Stimulated activated CD4-positive, alpha-beta T cell treated with anti-CD3 and anti-CD28 coated beads, Interleukin-15, amount 100 ng/mL, for 1 hour (primary cell): ENCODE measurements at places on chromosomes 11 and 22.

DNA sequence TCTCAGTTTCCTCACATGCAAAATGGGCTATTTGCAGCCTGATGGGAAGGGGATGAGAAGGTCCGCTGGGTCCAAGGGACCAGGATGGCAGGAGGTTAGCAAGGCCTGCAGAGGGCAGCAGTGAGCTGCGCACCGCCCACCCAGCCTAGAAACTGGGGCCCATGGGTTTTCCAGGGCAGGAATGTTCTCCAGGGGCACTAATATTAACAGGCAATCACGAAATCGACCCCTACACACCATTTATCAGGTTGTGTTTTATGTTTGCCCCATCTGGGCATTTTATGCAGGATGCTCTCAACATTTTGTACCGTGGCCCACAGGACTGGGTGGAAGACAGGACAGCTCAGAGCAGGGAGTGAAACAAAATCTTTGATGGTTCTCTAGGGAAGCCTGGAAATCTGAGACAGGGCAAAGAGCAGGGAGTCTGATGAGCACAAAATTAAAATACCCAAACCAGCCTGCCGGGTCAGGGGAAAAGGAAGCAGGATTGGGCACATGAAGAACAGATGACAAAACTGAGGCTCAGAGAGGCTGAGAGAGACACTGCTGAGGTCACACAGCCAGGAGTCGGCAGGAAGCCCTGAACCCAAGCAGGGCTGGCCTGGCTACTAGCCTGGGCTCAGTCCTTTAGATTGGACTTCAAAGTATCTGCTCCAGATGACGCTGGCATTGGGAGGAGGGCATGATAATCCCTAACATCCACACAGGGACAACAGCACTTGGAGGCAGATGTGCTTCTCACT is 1.6 kb upstream of the BCR start:
- peak; percentile 38 for DNase-seq

- no peak for DNase-seq
These were observed 2.2 kb downstream of the SLC35C1 start for GRCh38 chr11:45806937-45807791.

DNA sequence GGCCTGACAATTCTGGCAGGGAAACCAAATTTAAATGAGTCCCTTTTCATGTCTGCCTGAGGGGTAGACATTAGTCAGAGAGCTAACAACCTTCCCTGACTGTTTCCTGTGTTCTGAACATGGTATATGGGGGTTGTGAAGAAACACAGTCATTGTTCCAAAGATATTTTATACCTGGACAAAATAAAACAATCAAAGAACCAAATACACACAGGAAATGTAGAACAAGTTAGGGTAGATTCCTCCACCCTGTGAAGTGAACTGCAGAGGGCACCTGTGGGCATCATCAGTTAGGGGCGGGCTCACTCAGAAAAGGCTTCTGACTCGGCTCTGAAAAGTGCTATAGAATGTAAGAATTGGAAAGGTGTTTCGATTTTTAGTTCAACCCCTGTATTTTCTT is 231.9 kb upstream of the CADM1 start:
- no peak for DNase-seq

DNA sequence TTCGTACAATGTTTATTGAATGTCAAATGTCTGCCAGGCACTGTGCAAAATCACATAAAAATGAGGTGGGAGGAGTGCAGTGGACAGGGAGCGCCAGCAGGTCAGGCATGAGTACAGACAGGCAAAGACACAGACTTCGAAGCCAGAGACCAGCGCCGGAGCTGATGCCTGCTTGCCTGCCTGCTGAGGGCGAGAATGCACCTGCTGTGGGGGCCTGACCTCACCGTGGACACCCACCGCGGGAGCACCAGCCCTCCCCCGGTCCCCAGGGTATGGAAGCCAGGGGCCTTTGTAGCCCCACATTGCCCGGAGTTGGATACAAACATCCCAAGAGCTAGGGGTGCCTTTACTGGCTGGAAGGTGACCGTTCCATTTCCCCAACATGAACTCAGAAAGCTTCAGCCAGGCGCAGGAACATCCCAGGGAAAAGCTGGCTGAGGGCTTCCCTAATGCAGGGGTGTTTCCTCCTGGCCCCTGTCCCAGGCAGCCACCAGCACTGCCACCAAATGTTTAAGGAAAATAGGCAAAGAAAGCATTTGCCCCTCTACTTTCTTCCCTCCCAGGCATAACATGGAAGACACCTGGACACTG is 17.9 kb downstream of the IFITM10 start:
- no peak for DNase-seq

DNA sequence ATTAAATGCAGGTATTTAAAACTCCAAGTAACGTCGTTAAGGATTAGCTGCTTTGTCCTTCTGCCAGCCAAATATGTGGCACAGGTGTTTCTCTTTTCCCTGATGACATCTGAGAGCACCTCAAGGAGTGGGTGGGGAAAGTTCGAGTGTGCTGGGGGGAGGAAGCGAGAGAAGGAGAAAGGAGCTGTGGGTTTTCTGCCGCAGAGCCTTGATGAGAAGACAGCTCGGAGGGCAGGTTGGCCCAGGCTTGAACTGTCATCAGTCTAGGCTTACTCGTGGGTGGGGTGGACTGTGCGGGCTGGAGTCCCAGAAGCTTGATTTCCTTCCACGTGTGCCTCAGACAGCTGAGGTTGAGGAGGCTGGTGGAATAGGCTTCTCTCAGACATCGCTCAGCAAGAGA is 15.2 kb upstream of the SORL1-AS1 start:
- peak; percentile 58 for DNase-seq
